ENCODE measurements at places on chromosomes 7 and 10.

- DNase-seq = no peak
Measured at GRCh38 chr7:73985737-73986141, 42.2 kb upstream of the ELN start.

DNA sequence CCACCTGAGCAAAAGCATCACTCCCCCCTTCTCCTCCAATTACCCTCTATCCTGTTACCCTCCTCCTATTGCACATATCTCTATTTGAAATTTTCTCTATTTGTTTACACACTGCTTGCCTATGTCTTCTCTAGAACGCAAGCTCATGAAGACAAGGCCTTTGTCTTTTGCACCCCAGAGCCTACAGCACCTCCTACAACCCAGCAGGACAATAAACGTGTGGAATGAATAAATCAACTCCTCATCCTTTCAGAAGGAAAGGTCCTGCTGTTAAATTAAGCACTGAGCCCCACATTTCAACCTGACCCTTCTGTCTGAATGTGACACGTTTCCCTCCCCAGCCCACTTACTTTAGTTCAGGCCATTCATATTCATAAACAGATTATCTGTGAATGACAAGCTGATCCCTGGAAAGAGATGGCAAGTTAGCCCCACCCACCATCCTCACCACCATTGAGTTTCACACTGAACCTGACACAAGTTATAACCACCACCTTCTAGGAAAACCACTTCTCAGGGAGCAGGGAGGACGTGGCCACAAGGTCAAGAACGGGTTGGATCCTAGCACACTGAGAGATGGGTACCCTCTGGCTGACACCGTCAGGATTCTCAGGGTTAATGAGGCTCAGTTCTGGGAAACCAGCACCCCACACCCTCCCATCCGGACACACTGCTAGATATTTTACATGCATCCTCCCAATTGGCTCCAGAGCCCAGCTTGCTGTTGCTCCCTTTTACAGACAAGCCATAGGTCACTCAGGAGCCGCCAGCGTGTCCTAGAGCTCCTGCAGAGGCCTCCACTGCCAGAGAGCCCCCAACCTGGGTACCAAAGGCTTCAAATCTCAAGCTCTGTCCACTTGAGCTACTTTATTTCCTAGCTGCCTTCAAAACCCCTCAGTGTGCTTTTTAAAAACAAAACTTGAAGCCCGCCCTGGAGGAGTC lies 934 bp downstream of the PRTFDC1 start:
- peak; percentile 66 for DNase-seq

DNA sequence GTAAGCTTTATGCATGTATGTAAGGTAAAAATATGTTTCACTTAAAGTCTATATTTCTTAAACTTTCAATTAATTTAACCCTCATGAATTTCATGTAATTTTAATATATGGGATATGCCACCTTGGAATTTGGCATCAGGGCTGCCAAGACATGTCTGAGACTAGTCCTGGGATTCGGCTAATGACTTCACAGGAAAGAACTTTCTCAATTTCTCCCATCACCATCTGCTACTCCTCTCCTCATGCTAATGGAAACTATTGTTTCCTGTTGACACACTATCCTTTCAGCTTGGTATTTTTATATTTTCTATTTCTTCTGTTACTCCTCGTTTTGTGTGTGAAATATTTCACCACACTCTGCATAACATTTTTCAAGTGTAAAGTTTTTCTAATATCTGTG lies 205.9 kb downstream of the ARL4A start:
- no peak for DNase-seq

- DNase-seq = no peak
Measured at GRCh38 chr7:131383417-131384285, 56.0 kb downstream of the MKLN1 start.

- peak; percentile 25 for DNase-seq
Measured at GRCh38 chr10:4511509-4511908, 314.5 kb upstream of the AKR1E2 start.

- DNase-seq = no peak
Measured at GRCh38 chr7:41110186-41110585, 592.7 kb downstream of the INHBA start.

DNA sequence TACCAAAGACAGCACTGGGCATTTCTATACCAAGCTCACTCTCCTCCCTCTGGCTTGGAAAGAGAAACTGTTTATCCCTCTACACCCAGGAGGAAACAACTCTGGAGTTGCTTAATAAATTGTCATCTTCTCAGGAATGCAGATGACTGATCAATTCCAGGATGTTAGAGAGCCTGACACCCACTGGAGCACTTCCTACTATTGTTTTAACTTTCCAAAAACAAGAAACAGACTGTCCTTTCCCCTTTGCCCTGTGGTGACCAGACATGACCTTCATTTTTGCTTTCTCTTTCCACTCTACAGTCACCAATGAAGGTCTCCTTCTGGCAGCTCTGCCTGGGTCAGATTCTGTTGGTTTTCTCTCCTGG lies 19.6 kb downstream of the GIMAP4 start:
- no peak for DNase-seq

GRCh38 chr7:123440101-123440548 lies 94.3 kb downstream of the IQUB start:
- DNase-seq = peak; percentile 21

- no peak for DNase-seq
Measured at GRCh38 chr7:113119429-113119828, 1.1 kb upstream of the SMIM30 start.

- no peak for DNase-seq
Measured at GRCh38 chr10:105146436-105146835, 505.3 kb downstream of the SORCS3 start.

DNA sequence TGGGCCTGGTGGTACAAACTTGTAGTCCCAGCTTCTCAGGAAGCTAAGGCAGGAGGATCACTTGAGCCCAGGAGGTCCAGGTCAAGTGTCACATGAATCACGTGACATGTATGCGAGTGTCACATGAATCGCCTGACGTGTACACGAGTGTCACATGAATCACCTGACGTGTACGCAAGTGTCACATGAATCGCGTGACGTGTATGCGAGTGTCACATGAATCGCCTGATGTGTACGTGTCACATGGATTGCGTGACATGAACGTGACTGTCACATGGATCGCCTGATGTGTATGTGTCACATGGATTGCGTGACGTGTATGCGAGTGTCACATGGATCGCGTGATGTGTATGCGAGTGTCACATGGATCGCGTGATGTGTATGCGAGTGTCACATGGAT lies 9.5 kb upstream of the ADARB2 start:
- no peak for DNase-seq

DNA sequence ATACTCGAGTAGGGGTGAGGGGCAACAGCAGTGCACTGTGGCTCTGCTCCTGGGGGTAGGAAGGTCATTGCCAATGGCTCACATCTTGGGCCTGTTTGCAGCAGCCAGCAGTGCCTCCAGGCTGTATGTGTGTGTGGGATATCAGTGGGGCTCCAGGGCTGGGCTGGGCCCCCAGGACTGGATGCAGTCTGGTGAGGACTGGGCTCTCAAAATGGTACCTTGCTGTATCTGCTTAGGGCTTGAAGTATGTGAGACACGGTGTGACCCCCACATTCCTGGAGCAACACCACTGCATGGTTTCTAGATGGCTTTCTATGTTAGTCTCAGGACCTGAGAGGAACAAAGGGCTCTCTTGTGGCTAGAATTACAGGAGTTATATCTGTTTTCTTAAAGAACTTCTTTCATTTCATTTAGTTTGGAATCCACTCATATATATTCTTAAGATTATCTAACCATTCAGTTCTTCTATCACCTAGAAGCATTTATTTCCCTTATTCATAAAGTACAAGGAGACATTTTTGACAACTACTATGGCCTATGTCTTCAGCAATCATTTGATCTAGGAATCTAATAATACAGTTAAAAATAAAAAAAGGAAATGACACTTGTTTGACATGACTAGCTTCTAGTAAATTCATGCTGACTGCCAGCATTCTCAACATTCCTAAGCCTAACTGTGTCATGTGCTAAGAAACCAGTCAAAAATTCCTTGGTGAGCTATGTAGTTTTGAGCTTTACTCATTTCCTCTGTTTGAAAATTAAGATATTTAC lies 443.2 kb upstream of the SEMA3A start:
- no peak for DNase-seq

DNA sequence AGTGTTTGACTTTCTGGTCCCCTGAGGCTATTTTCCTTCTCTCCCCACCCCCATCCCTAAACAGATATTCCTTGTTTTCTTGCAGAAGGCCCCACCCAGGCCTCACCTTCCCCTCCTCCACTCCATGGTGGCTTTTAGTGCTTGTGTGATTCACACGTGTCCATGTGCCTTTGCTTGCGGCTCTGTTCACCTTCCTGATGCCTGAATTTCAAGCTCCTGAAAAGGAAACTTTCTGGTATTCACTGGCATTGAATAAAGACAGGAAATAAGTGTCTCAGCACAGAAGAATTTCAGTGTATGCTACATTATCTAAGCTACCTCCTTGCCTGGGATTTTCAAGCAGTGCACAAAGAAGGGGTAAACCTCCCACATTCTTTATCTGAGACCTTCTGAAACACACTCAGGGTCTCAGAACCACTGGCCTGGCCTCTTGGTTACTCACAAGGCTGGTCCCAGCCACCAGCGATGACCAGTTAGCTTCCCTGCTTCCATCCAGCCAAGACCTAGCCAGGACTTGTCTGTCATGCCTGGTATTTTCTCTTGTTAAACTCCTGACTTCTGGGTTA lies 17.2 kb upstream of the UBE2H start:
- peak; percentile 30 for DNase-seq

GRCh38 chr7:144027070-144027469 lies 21.7 kb upstream of the OR2A5 start:
- no peak for DNase-seq

DNA sequence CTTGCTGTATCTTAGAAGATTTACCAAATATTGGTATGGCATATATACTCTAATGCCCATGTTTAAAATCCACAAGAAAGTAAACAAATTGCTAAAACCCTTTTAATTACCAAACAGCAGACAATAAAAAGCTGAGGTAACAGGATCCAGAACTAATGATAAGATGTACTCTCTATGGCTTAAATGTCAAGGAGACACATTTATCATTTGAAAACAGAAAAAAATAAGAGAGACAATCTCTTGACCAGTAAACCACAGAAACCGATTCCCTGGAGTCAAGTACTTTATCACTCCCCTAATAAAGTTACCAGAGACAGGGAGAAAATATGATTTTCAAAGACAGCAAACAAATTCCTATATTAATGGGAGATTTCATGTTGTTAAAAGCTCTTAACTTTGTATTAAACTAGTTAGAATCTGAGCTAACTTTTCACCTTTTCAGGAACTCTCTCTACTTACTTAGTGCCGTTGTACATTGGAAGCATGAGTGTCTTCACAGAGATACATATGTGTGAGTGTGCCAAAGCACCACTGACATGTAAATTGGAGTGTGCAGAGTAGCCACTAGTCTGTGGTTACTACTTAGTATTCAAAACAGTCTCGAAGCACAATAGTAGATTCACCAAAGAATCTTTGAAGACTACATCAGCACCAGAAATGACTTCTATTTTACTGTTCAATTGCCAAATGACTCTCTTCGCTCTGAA lies 44.2 kb downstream of the TSPAN12 start:
- no peak for DNase-seq

Measured in right hindlimb (tissue), 1 donor.